Left renal cortex interstitium (tissue), 4 donors: ENCODE measurements at places on chromosomes 1 and 21. TPM values are rescaled to one million over a fixed set of nuclear protein-coding genes. Genes with fewer than 3 reads are reported as not detected.

NTRK1 gene
- polyA plus RNA-seq: 1.8 TPM

PFKL gene
- 164 TPM for polyA plus RNA-seq

TDRD10 gene
- polyA plus RNA-seq: 1.1 TPM

NECTIN4 gene
- 4.8 TPM for polyA plus RNA-seq

DNAJC16 gene
- 20.9 TPM for polyA plus RNA-seq

HAO2 gene
- polyA plus RNA-seq: 107 TPM

GRCh38 chr1:109615879-109616278 is 3.5 kb downstream of the GNAT2 start:
- DNase-seq: no peak

- no peak for DNase-seq
Measured at GRCh38 chr1:219324171-219324570, 150.5 kb downstream of the LYPLAL1 start.

DNA sequence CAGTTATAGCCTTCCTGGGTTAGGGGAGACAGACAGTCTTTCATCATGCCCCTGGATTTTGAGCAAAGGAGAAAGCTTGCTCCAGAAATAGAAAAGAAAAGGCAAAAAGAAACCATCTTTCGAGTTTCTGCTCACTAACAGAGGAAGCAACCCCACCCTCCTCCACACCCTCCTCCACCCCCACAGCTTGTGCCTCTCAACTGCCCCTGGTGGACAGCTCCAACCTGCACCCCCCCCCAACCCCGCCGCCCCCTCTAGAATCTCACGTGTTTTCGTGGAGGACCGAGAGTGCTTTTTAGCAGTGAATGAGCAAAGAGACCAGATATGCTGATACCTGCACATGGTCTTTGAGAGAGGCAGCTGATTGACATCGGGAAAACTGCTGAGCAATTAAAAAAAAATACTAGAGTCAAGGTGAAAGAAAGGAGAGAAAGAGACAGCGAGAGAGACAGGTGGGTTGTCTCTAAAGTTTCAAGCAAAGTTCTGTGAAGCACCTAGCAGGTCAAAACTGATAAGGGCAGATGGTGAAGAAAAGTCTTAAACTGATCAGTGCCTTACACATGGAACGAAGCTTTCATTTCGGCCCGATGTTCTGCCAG is 358.3 kb downstream of the KIF26B start:
- no peak for DNase-seq

GRCh38 chr1:203860396-203861025 is 888 bp upstream of the SNRPE start:
- DNase-seq: no peak

DNA sequence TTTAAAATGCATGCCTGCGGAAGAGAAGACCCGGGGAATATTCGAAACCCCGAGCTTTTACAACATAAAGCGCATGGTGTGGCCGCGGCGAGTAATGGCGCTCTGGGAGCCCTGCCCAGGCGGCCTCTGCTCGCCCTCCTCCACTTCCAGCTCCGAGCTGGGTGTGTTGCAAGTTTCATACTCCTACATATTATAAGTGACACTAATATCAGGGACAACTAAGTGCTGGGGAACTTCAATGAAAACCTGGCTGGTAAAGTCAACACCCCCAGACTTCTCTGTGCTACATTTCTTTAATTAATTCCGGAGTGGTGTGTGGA is 11.8 kb downstream of the SIM2 start:
- no peak for DNase-seq

- DNase-seq: no peak
Measured at GRCh38 chr1:39164256-39164655, 40.2 kb upstream of the MACF1 start.

- DNase-seq: no peak
Measured at GRCh38 chr1:210582205-210582970, 253.7 kb downstream of the HHAT start.
